ENCODE measurements at places on chromosomes 6 and 20.
A peak's percentile ranks its signal among the peaks of the same experiment; 100 is the strongest.

DNA sequence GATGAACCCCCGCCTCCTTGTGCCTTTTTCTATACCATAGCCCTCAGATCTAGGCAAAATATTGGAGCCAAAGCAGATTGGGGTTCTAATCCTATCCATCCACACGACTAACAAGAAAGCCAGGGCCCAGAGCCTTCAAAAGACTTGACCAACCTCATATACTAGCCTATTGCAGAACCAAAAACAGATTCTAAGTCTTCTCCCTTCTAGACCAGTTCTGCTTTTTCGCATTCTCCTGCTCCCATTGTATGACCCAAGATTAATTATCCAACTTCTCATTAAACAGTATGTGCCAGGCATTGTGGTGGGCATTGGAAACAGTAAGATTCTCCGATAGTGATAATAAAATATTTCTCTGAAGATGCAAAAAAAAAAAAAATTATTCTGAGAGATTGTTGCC is 113.7 kb upstream of the JARID2 start:
- no peak for DNase-seq

DNA sequence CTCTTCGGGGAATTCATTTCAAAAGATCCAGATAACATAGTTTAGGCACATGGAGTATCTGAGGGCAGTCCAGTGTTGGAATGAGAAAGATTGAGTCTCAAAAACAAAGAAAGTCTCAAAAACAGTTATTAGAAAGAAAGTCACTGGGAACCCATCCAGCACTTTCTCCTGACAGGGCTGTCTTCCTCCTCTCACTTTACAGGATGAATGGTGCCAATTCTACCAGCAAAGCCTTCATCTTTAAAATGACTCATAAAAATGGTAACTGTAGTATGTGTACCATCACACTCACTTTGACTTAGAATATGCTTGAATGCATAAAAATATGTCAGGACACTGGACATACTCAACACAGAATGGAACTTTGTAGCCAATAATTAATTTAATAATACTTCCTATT is 71.3 kb downstream of the SLC22A3 start:
- DNase-seq = no peak

GRCh38 chr6:16082361-16082760 is 46.5 kb upstream of the MYLIP start:
- no peak for DNase-seq

DNA sequence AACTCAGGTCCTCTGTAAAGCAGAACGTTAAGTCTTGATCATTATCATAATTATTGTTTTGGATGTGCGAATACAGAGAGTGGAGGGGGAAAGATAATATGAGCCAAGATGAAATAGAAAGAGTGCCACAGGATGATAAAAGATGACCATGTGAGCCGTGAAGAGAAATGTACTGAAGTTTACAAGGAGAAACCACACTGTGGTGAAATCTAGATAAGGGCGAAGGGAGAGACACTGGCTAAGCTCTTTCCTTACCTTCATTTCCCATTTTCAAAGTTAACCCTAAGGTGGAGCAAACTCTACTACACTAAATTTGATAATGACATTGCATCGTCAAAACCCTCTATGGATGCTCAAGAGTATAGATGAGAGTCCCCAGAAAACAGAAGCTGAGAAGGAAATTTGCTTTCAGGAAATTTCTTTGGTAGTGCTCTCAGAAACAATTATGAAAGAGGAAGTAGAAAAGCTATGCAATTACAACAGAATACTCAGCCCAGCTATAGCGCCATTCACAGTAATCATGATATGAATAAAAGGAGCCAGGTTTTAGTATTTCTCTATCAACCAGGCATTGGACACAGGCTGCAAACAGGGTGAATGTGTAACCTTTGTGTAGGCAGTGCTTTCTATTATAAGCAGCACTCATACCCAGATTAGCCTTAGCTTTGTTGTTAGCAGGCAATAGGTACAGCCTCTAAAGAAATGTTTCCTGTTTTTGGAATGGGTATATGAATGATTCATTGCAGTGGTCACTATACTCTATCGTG is 1080.7 kb downstream of the GRIK2 start:
- no peak for DNase-seq

GRCh38 chr6:9401960-9402359 is 966.6 kb upstream of the SLC35B3 start:
- no peak for DNase-seq

DNA sequence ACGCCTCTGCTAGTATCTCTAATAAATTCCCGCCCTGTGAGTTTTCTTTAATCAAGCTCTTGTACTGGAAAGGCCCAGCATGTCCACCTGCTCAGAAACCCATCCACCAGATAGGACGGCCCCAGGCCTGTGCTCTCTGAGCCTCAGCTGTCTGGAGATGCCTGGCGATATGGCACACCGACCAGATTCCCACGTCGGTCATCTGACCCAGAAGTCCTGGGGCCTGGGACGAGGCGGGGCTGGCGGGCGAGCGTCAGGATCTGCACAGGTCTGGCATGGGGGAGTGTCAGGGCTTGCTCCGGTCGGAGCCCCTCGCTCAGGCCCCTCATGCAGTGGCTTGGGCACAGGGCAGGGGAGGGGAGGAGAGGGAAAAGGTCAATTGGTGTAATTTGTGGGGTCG is 10.2 kb downstream of the RNASET2 start:
- DNase-seq = no peak

DNA sequence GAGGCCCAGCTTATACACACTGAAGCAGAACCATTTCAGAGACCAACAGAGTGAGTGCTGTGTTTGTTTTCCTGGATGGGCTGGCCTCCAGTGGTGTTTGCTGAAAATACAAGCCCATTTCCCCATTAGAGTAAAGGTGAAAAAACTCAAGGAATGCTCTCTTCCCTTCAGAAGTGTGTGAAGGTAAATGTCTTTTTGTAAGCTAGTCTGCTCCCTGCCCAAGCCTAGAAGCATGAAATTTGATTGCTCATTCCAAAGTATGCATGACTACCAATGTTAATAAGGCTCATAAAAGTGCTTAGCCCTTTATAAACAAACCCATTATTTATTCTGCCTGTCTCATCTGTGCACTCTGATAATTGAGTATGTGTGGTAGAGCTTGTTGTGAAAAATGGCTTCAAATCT is 59.1 kb downstream of the ADGRF1 start:
- DNase-seq = no peak

GRCh38 chr6:129454488-129454887 is 255.5 kb downstream of the ARHGAP18 start:
- no peak for DNase-seq

DNA sequence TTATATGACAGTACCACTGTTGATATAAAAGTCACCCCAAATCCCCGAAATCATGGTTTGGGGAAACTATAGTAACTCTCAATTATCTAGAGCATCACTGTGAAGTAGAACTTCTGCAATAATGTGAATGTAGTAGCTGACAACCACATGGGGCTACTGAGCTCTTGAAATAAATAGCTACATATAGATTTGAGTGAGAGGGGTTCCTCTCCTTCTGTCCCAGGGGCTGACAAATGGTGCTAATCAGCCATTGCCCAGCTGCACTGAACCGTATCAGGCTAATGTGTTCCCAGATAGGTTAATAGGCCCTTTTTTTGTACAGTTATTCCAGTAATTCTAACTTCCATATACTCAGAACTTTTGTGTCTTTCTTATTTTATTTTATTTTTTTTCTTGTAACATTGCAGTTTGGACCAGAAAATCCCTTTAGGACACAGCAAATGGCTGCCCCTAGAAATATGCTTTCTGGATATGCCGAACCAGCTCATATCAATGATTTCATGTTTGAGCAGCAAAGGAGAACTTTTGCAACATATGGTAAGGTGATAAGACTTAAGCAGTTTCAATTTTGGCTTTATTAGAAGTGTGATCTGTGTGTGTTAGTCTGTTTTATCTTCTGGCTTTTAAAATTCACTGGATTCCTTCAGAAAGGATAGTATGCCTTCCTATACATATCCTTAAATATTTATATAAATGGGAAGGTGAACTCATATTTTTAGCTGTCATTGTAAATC is 21.1 kb downstream of the CDC40 start:
- no peak for DNase-seq

DNA sequence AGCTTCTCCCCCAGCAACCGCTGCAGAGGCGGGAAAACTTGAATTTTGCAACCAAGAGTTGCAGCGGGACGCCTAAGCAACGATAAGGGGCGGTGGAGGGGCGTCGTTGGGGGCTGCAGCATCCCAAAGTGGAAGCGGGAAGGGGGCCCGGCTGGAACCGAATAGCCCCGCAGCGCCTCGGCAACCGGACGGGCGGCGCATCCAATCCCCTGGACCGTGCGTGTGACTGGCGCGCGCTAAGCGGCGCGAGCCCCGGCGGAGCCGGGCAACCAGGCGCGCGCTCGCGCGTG is 670 bp upstream of the PARD6B start:
- DNase-seq = no peak

DNA sequence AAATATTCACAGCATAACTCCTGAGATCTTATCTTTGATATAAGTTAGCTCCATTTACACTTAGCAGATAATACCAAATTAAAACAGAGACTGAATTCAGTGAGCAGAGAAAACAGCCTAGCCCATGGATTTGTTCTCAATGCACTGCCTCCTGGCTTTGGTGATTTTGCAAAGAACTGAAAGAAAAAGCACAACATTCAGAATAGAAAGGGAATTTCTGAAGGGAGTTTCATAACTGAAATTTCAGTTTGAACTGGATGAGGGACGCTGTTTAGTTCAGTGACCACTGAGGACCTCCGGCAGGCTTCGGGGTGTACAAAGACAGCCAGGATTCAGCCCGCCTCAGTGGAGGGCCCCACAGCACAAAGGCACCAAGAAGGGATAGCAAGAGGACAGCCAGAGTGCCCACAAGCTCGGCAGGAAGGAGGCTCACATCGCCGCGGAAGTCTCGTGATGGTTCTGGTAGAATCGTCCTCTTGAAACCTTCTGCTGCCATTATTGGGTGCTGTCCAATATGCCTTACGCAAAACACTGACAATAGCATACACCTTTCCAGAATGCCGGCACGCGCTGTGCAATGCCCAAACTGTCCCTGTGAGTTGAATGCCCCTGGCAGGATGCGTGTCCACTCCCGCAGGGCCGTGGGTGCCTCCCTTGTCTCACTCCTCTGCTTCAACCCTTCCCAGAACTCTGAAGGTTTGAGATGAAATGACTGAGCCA is 9.7 kb upstream of the IRF4 start:
- DNase-seq = no peak

DNA sequence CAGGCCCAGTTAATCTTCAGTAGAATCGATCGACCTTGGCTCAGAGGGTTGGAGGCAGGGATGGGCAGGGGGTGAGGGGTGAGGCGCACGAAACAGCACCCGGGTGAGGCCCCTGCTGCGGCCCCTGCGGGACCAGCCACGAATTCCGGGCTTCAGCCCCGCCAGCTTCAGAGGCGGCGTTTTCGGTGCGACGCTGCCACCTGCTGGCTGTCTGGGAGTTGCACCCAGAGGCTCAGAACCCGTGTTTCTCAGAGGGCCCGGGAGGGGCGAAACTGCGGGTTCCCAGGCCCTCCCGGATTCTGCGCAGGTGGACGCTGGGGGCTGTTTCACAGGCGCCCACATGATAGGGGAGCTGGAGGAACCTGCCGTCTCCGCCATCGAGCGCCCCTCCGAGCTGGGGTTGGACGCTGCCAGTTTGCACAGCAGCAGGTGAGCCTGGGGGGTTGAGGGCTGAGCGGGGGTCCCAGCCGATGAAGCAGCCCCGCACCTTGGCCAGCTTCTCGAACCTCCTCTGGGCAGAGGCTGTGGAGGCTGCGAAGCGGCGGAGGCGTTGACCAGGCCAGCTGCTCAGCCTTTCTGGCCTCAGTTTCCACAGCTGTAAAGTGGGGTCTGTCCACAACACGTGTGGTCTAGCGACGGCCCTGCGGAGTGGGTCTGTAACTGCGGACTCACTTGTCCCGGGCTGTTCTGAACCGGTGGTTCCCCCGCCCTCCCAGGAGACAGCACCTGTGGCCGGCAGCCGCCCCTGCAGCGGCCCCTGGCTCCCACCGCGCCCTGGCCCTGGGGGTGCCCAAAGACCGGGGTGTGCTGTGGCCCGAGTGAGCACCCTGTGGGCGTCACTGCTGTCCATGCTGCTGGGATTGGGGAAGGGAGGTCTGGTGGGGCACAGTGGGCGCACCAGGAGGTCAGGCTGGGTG is 2.5 kb upstream of the BHLHE23 start:
- peak; percentile 91 for DNase-seq

DNA sequence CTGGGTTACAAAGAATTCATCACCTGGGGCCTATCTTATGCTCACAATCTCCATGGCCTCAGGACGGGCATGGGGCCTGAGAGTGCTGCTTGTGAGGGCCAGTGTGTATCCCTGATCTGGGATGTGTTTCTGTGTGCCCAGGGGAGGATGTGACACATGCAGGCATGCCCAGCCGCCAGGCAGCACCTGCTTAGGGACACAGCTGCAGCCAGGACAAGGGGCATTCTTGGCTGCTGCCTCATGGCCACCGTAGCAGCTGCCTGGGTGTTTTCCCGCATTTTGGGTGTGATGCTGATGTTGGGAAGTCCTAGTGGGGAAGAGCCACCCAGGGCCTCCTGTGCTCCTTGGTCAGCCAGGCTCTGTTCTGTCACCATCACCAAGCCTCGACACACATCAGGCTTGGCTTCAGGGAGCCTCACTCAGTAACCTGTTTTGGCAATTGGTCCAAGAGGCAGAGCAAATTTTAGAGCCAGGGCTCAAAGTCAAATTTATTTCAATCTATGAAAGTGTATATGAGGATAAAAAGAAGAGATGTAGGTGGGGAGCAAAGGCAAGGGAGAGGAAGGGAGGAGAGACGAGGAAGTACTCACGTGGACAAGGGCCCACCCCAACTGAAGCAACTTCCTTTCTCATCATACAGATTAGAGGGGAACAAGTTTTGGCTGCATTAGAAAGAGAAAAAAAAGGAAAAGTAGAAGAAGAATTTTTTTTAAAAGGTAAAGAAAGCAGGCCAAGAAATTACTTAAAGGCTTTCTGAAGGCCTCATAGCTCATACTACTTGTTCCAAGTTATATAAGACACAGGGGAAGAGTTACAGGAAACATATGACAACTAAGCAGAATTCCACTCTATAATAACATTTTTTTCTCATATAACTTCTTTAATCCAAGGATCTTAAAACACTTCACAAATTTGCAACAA is 269.9 kb upstream of the SUPT3H start:
- DNase-seq = no peak

GRCh38 chr6:1496092-1496491 is 106.7 kb downstream of the FOXF2 start:
- no peak for DNase-seq

DNA sequence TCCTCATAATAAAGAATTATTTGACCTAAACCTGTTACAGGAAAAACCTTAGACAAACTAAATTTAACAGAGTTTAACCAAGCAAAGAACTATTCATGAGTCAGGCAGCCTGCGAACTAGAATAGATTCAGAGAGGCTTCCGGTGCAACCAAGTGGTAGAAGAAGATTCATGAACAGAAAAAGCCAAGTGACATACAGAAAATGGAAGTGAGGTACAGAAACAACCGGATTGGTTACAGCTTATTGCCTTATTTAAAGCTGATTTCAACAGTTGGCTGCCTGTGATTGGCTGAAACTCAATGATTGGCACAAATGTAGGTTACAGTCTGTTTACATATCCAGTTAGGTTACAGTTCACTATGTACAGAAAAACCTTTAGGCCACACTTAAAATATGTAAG is 10.1 kb downstream of the PPP1R3G start:
- no peak for DNase-seq

Data from activated T-cell treated with anti-CD3 and anti-CD28 coated beads, Interleukin-2, amount 50 U/mL, for 48 hours (primary cell).